ENCODE measurements at places on chromosomes 2 and 18.

DNA sequence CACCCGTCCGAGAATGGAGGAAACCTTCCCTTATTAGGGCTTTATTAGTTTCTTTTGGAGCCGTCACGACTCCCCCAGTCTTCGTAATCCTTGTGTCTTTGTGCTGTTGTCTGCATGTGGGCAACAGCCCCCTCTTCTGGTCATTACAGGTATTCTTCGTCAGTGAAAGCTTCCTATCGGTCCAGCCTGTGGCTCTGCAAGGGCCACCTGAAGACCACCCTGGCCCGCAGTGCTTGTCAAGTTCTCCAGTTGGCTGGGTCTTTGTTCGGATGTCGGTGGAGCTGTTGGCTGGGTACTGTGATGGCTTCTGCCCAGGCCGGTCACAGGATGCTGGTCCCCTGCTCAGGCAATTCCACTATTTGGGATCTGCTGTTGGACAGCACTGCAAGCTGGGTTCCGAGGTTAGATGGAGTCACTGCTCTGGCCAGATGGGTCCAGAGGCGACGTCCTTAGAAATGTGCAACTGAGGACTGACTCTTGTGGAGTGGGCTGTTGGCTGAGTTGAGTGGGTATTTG, 19.2 kb downstream of the E2F6 start:
- no peak for DNase-seq

GRCh38 chr18:58190842-58191530, 147.0 kb downstream of the NEDD4L start:
- no peak for DNase-seq

DNA sequence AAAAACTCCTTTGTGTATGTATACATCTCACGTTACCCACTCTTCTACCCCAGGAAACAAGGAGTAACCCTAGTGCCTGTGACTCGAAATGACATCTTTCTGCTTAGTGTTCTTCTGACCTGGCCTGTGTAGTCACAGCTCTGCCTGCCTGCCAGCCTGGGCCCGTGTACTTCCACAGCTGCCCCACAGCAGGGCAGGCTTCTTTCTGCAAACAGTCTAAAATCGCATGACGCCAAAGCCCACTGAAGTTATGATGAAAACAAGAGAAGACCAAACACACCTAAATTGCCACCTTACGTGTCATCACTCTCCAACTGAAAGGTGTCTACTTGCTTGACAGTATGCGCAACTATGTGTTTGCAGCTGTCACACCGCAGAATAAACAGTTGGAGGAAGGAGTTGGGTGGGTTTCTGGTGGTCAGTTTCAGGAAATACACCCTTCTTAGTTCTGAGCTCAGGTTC, 1.5 kb downstream of the GAREM1 start:
- peak; percentile 14 for DNase-seq

GRCh38 chr2:630451-631320, 46.5 kb downstream of the TMEM18 start:
- DNase-seq: no peak

DNA sequence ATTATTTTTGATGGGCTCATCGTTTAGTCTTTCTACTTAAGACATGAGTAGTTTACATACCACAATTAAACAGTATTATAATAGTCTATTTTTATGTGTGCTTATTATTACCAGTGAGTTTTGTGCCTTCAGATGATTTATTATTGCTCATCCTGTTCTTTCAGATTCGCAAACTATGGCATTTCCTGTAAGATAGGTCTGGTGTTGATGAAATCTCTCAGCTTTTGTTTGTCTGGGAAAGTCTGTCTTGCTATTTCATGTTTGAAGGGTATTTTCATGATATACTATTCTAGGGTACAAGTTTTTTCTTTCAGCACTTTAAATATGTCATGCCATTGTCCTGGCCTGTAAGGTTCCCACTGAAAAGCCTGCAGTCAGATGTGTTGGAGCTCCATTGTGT, 101.3 kb downstream of the DNAH7 start:
- DNase-seq: no peak

DNA sequence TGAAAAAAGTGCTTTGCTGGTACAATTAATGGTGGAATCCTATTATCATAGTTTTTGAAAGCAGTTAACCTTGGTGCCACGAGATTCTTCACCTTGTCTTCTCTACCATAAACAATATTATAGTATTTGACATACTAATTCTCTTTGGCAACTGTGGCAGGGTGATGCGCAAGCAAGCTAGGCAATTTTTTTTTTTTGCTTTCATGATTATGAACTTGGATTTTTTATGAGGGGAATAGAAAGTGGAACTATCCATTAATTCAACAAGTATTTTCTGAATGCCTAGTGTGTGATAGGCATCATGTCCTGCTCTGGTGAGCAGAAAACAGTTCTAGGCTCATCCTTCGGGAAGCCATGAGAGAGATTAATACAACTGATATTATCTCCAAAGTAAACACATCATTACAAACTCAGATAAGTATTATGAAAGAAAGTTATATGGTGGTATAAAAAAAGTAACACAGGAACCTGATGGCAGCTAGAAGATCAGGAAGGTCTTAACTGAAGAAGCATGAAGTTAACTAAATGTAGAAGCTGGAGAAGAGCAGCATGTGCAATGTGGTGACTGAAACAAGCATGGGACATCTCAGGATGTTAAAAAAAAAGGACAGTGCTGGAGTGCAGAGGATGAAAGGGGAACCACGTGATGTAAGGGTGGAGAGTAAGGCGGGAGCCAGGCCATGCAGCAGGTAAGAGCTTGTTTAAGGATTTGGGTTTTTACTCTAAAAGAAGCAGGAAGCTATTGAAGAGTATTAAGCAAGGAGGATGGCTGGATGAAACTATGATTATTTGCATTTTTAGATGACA, 113.7 kb downstream of the ZEB2 start:
- no peak for DNase-seq

- DNase-seq: no peak
These were observed 18.6 kb downstream of the PPM1B start for GRCh38 chr2:44187251-44187650.

GRCh38 chr2:19346983-19347618, 11.3 kb downstream of the OSR1 start:
- DNase-seq: no peak

- no peak for DNase-seq
These were observed 221.7 kb upstream of the SPOPL start for GRCh38 chr2:138279871-138280270.

DNA sequence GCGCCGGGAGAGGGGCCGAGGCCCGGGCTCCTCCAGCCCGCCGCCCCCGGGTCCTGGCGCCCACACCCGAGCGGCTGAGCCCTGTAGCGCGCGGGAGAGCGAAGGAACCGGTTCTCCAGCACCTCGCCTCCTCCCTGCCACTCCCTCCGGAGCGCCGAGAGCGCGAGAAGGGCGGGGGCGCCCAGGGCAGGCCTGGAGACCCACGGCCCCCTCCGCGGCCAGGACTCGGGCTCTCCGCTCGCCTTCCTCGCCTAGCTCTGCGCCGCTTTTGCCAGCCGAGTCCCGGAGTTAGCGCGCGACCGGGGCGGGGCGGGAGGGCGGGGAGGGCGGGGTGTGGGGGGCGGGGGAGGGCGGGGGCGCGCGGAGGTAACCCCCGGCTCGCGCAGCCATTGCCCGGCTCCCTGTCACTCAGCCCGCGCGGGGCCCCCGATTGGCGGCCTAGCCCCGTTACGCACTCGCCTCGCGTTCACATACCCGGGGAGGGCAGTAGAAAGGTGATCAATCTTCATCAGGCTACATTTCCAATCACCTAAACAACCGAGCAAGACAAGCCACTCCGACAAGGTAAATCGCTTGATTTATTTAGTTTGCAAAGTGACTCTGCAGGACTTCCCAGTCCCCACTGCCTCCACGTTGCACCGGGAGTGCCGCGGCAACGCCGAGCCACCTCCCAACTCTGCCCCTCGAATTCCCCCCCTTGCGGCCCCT, at the start of gene OTX1:
Gene OTX1 (plus strand): TSS at position 497 of the 708 bp plus-strand sequence. CDS start 2,161 bp downstream, outside the sequence.
- no peak for DNase-seq

GRCh38 chr2:16334366-16334765, 331.3 kb downstream of the CYRIA start:
- DNase-seq: no peak

DNA sequence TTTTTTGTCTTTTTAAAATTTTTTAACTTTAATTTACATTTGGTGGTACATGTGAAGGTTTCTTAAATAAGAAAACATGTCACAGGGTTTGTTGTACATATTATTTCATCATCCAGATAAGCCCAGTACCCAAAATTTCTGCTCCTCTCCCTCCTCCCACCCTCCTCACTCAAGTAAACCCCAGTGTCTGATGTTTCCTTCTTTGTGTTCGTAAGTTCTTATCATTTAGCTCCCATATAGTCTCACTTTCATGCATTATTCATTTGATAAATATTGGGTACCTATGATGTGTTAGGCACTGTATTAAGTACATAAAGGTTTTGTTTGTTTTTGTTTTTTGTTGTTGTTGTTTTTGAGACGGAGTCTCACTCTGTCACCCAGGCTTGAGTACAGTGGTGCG, 5.7 kb upstream of the TGIF1 start:
- DNase-seq: no peak

DNA sequence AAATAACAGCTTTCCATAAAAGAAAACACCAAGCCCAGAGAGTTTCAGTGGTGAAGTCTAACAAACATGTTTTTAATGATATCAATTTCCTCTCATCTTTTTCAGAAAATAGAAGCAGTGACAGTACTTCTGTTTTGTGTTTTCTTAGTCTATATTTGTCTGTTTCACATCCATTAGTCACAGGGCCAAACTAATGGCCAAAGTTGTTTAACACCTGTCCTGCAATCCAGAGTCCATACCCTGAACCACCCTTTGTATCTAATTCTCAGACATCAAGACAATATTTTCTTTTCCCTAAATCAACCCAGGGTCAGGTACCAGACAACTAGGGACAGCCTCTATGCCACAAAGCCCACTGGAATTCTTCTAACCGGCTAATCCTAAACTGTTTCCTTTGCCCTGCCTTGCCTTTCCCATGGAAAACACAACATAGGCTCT, 25.9 kb downstream of the TMSB10 start:
- no peak for DNase-seq

- no peak for DNase-seq
These were observed 18.7 kb upstream of the DYTN start for GRCh38 chr2:206736935-206737334.

GRCh38 chr2:241854342-241855244, 4.1 kb downstream of the PDCD1 start:
- no peak for DNase-seq

DNA sequence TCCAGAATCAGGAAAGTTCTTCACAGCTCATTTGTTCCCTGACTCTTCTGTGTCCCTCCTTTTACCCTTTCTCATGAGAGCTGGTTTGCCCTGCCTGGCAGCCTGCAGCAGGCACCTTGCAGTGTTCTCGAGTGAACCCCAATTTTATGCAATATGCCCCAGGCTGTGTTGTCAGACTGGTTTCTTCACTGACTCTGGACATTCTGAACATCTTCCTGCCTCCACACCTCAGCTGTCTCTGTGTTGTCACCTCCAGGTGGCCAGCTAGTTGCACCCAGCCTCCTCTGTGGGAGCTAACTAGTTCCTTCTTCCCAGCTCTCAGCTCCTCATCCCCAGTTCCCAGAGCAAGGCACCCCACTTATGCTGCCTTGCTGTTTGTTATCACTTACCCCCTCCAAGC, 5.5 kb downstream of the SETBP1 start:
- no peak for DNase-seq

GRCh38 chr2:104769096-104769495, 84.8 kb upstream of the POU3F3 start:
- peak; percentile 85 for DNase-seq

- DNase-seq: no peak
These were observed 55.1 kb upstream of the ACVR2A start for GRCh38 chr2:147789720-147790119.

- DNase-seq: no peak
These were observed 71.6 kb downstream of the ACKR3 start for GRCh38 chr2:236641051-236641726.

DNA sequence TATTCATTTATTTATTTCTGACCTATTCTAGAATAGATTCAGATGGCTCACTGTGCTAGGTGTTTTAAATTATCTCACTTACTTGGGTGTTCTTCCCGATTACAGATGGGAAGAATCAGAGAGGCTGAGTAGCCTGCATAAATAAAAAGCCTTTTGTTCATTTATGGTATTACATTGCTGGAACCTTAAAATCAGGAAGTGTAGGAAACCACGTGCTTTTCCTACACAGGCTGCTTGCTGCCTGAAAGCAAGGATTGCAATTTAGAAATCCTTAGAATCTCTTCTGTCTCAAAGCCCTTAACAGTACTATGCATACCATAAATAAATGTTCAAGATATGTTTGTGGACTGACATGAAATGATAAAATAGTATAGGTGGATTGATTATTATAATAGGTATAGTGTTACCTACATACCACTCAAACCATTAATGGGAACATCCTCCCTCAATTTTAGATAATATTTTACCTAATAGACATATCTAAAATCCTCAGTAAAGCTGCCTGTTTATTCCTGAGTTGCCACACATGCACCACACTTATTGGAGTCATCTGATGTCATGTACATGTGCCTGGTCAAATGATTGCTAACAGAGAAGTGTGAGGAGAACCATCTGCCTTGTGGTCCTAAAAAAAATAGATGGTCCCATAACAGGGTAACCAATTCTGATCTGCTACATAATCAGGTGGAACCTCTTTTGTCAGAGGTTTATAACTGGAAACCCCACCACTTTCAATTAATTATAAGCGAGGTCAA, 73.5 kb upstream of the C2orf15 start:
- DNase-seq: no peak

GRCh38 chr18:40049716-40050115, 1905.3 kb upstream of the PIK3C3 start:
- no peak for DNase-seq

Data from kidney epithelial cell (primary cell).